ENCODE measurements at places on chromosomes 2 and 18. TPM values are rescaled to one million over a fixed set of nuclear protein-coding genes. Genes with fewer than 3 reads are reported as not detected.

SGPP2 gene
- polyA plus RNA-seq: 5.4 TPM

FSIP2 gene
- 0.87 TPM for polyA plus RNA-seq

GRCh38 chr18:8307960-8308359 is 301.3 kb upstream of the RAB12 start:
- DNase-seq: no peak

DNA sequence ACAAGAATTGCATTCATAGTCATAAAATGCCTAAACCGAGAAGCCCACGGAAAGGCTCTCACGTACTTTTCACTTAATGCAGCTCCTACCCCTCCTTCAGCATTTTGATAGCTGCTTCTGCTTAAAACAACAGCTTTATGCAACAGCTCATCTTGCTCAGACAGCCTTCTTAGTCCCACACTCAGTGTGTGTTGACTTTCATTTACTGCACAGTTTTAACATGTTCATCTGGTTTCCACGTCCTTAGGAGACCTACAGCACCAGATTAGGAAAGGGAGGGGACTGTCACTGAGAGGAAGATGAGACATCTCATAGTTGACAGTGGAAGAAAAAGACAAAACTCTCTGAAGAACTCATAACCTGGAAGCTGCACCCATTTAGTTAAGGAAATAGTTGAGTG is 435.4 kb downstream of the SETBP1 start:
- DNase-seq: no peak

DNA sequence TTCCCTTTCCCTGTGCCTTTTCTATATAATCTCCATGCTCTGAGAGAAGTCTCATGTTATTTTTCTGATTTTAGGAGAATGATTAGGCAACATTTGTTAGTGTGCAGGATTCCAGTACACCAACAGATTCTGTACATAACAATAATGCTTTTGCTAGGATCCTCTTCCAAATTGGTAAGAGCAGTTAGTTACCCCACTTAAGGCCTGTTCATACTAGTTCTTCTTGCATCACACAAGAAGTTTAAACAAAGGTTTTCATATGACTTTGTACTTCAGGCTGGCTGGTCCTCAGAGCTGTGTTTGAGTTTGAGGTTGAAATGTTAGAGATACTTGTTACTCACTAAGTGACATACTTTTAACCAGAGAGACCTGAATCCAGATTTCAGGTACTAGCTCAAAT is 686.9 kb upstream of the NRXN1 start:
- no peak for DNase-seq

- no peak for DNase-seq
These were observed 11.8 kb upstream of the ACVR1 start for GRCh38 chr2:157887946-157888345.

GRCh38 chr2:12721566-12722446 is 5.1 kb downstream of the TRIB2 start:
- no peak for DNase-seq

DNA sequence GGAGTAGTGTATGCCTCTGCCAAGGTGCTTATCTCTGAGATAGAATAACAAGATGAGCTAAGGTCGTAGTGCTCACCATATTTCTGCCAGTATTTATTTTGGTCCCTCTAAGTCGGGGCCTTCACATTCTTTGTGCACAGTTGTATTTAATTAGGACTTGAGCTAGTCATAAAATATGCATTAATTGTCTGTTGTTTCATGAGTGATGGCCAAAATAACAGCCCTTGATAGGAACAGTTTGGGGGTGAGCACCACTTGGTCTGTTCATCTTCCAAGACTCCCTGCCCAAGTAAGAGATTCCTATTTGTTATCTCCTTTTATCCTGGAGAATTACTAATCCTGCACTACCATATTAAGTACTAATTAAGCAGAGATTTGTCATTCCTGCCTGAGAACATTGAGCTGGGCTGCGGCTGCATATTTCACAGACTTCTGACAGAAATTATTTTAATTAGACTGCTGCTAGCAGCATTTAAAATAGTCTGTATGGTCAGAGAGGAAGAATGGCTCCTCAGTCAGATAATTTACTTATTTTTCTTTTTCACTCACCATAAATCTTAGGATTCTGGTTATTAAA is 435.1 kb downstream of the MTX2 start:
- DNase-seq: no peak
